T-helper 17 cell (primary cell): ENCODE measurements at places on chromosomes 16 and 17. TPM values are rescaled to one million over a fixed set of nuclear protein-coding genes. Genes with fewer than 3 reads are reported as not detected.

- no peak for DNase-seq
- peak overlapping the region; percentile 36 for H3K4me3 ChIP-seq
- peak overlapping the region; percentile 63 for H3K27ac ChIP-seq
- H3K4me1 ChIP-seq, result peaks cover 43% of the 10 kb centered on the region
These were observed 136.7 kb downstream of the SNX11 start for GRCh38 chr17:48244121-48244711.

DNA sequence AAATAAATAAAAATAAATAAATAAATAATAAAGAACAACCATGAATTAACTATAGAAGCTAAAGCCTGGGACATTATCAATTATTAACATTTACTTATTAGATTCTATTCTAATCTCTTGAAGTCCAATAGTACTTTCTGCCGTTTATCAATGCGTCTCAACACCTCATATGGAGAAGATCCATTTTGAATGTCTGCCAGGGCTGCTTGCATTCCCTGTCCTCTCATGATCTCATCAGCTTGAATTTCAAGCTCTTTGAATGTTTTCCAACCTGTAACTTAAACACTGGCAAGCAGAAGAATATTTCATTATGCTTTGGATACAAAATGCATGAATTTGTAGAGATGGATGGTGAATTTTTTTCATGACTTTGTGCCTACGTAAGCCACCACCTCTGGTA lies 191.9 kb upstream of the ANKFN1 start:
- no peaks in the 10 kb centered on the region for H3K4me1 ChIP-seq
- peaks cover 24% of the 10 kb centered on the region for H3K27me3 ChIP-seq
- DNase-seq, result no peak
- peak overlapping the region; percentile 49 for H3K4me3 ChIP-seq
- no peaks in the 10 kb centered on the region for H3K36me3 ChIP-seq

WDR59 gene
- 112 TPM for total RNA-seq

- H3K27ac ChIP-seq, result no peak overlapping the region
- DNase-seq, result no peak
- no peaks in the 10 kb centered on the region for H3K27me3 ChIP-seq
These were observed 89.8 kb downstream of the CYB561 start for GRCh38 chr17:63356337-63356757.

GRCh38 chr16:1273816-1274215 lies 17.9 kb downstream of the TPSD1 start:
- no peak for DNase-seq
- peaks cover 3% of the 10 kb centered on the region for H3K36me3 ChIP-seq
- H3K27ac ChIP-seq, result no peak overlapping the region
- H3K4me1 ChIP-seq, result peaks cover 3% of the 10 kb centered on the region
- no peak overlapping the region for H3K4me3 ChIP-seq
- H3K27me3 ChIP-seq, result peaks cover 35% of the 10 kb centered on the region

DNA sequence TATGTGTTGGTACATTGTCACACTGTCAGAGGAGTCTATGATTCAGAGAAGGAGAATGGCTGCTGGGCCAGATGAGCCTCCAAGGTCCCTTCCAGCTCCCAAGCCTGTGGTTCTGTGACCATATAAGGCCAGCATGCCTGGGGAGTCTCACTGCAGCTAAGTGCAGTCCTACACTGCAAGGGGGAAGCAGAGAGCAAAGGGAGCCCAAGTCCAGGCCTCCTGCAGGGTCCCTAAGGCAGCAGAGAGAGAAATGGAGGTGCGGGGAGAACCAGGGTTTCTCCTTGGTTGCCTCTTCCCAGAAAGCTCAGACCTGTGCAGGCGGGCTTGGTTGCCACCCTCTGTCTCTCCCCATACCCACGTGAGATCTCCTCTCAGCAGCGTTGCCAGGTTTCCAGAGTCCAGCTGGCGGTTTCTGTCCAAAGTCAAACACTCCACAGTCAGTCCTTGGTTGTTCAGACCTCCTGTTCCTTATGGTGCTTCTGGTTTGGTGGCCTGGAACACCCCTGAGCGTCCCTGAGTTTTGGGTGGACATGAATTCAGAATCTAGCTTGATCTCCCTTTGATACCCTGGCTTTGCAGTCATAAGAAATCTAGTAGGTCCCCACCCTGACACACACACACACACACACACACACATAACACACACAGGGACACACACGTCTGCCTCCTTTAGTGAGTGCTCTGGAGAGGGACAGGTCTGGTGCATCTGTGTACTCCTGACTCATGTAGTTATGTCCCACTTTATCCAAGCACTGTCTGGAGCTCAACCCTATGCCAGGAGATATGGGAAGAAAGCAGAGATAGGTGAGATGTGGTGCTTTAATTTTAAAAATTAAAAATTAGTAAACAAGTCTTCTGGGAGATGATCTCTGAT lies 78.8 kb downstream of the GNAO1 start:
- no peaks in the 10 kb centered on the region for H3K27me3 ChIP-seq
- H3K4me1 ChIP-seq, result peaks cover 10% of the 10 kb centered on the region
- no peak overlapping the region for H3K4me3 ChIP-seq
- H3K36me3 ChIP-seq, result no peaks in the 10 kb centered on the region

GRCh38 chr17:45046537-45047125 lies 4.8 kb downstream of the DCAKD start:
- no peak overlapping the region for H3K4me3 ChIP-seq
- peaks cover 23% of the 10 kb centered on the region for H3K4me1 ChIP-seq
- DNase-seq, result no peak
- no peaks in the 10 kb centered on the region for H3K27me3 ChIP-seq

- no peak overlapping the region for H3K27ac ChIP-seq
- H3K36me3 ChIP-seq, result no peaks in the 10 kb centered on the region
- H3K4me3 ChIP-seq, result no peak overlapping the region
- no peaks in the 10 kb centered on the region for H3K4me1 ChIP-seq
- H3K27me3 ChIP-seq, result peaks cover 7% of the 10 kb centered on the region
These were observed 71.3 kb downstream of the RTN4RL1 start for GRCh38 chr17:1953831-1954230.

- no peak for DNase-seq
- peaks cover 6% of the 10 kb centered on the region for H3K27me3 ChIP-seq
- no peak overlapping the region for H3K4me3 ChIP-seq
- no peak overlapping the region for H3K27ac ChIP-seq
- H3K36me3 ChIP-seq, result no peaks in the 10 kb centered on the region
- peaks cover 4% of the 10 kb centered on the region for H3K4me1 ChIP-seq
These were observed 39.9 kb downstream of the OTOA start for GRCh38 chr16:21703589-21704174.

- peaks cover 20% of the 10 kb centered on the region for H3K27me3 ChIP-seq
- no peak overlapping the region for H3K27ac ChIP-seq
- H3K4me3 ChIP-seq, result peak overlapping the region; percentile 19
These were observed 59.8 kb upstream of the FBXO47 start for GRCh38 chr17:39026980-39027451.

- no peaks in the 10 kb centered on the region for H3K27me3 ChIP-seq
- H3K4me3 ChIP-seq, result no peak overlapping the region
- H3K4me1 ChIP-seq, result no peaks in the 10 kb centered on the region
- peak overlapping the region; percentile 53 for H3K27ac ChIP-seq
- H3K36me3 ChIP-seq, result no peaks in the 10 kb centered on the region
These were observed 17.4 kb upstream of the MPRIP start for GRCh38 chr17:17024778-17025300.

GRCh38 chr17:7476494-7476893 lies 2.9 kb downstream of the ZBTB4 start:
- no peak for DNase-seq
- H3K4me1 ChIP-seq, result peaks cover 41% of the 10 kb centered on the region
- H3K27ac ChIP-seq, result no peak overlapping the region
- no peaks in the 10 kb centered on the region for H3K27me3 ChIP-seq
- peaks cover 2% of the 10 kb centered on the region for H3K36me3 ChIP-seq

DNA sequence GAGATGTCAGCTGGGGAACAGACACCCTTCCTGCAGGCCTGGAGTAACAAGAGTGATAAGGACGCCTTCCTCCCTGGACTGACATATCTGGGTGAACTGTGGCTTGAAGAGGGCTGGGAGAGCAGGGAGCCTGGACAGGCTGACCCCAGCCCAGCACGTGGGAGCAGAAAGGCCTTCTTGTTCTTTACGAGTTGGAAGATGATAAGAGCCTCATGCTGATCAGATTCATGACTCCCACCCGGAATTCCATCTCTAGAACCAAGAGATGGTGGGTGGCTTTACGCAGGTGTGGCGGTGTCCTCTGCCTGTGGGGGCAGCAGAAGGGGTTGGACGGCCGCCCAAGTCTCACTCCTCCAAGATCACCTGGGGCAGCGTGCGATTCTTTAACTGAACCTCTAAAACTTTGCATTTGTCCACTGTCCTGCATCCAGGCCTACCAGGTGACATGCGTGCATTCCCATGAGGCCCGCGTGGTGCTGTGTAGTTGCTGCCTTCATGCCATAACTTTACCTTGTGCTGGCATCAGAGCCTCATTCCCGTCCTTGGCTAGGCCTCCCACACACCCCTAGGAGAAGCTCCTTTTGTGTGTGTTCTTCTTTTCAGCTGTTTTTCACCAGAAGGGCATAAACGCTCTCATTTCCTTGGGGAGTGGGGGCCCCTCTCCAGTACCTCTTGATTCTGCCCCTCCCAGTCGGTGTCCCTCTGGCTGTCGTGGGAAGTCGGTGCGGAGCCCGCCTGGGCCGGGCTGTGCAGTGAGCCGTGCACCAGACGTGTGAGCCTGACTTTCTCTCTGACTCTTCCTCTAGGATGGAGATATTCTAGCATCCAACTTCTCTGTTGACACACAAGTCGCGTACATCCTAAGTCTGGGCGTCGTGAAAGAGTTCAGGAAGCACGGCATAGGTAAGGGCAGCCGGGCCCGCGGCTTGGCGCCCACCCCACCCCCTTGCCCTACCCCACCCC lies 13.3 kb downstream of the C16orf90 start:
- no peak for DNase-seq
- no peak overlapping the region for H3K27ac ChIP-seq
- peaks cover 2% of the 10 kb centered on the region for H3K4me1 ChIP-seq
- no peak overlapping the region for H3K4me3 ChIP-seq
- peaks cover 11% of the 10 kb centered on the region for H3K36me3 ChIP-seq

LGALS9B gene
- total RNA-seq, result not detected

DNA sequence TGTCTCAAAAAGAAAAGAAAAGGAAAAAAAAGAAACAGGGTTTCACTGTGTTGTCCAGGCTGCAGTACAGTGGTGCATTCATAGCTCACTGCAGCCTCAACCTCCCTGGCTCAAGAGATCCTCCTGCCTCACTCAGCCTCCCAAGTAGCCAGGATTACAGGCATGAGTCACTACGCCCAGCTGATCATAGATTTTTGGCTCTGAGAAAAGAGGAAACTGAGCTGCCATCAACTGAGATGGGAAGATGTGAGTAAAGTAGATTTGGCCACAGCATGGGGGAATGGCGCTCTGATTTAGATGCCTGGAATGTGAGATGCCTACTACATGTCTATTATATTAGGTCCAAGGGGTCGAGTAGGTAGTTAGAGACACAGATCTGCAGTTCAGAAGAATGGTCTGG lies 5.9 kb upstream of the NAGS start:
- no peak for DNase-seq
- peaks cover 16% of the 10 kb centered on the region for H3K27me3 ChIP-seq
- H3K36me3 ChIP-seq, result no peaks in the 10 kb centered on the region

GRCh38 chr16:84535851-84536250 lies 31.4 kb upstream of the MEAK7 start:
- H3K27ac ChIP-seq, result no peak overlapping the region
- H3K36me3 ChIP-seq, result peaks cover 5% of the 10 kb centered on the region
- DNase-seq, result no peak

DNA sequence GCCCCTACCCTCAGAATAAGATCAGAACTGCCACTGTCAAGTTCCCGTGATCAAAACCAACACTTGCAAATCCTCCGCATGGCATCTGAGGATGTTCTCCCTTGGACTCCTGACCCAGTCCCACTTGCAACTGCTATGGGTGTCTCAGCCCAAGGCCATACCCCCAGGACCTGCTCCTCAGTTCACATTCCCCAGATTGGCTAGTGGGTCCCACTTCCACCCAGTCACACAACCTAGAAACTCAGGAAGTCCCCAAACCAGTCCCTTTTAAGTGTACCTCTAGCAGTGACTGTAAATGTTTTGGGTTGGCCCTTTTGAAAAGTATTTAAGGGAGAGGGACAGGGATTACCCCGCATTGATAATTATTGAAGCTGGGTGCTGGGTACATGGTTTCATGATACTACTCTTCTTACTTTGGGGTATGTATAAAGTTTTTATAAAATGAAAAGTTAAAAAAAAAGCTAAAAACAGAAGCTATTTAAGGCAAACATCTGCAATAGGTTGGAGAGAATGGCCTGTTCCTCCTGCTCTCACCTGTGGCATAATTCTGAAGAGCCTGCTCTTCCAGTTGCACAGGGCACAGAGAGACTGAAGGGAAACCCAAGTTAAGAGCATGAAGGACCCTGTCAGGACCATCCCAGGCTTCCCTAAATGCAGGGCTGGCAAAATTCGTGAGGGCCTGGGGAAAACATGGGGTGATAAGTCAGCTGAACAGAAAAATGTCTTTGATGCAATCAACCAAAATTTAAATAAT lies 42.5 kb downstream of the ERN1 start:
- DNase-seq, result no peak
- peaks cover 5% of the 10 kb centered on the region for H3K36me3 ChIP-seq
- H3K27ac ChIP-seq, result no peak overlapping the region
- H3K27me3 ChIP-seq, result no peaks in the 10 kb centered on the region

GRCh38 chr17:50214976-50215760 lies 13.7 kb upstream of the COL1A1 start:
- DNase-seq, result no peak
- H3K27ac ChIP-seq, result no peak overlapping the region
- H3K4me1 ChIP-seq, result no peaks in the 10 kb centered on the region
- H3K27me3 ChIP-seq, result peaks cover 45% of the 10 kb centered on the region
- no peak overlapping the region for H3K4me3 ChIP-seq

- DNase-seq, result no peak
- peaks cover 18% of the 10 kb centered on the region for H3K27me3 ChIP-seq
- H3K27ac ChIP-seq, result no peak overlapping the region
- H3K4me1 ChIP-seq, result no peaks in the 10 kb centered on the region
- H3K4me3 ChIP-seq, result no peak overlapping the region
These were observed 167.9 kb upstream of the ZFHX3 start for GRCh38 chr16:73215678-73216377.

CD2BP2 gene
- total RNA-seq, result 35.5 TPM

ABI3 gene
- total RNA-seq, result 10.5 TPM

DNA sequence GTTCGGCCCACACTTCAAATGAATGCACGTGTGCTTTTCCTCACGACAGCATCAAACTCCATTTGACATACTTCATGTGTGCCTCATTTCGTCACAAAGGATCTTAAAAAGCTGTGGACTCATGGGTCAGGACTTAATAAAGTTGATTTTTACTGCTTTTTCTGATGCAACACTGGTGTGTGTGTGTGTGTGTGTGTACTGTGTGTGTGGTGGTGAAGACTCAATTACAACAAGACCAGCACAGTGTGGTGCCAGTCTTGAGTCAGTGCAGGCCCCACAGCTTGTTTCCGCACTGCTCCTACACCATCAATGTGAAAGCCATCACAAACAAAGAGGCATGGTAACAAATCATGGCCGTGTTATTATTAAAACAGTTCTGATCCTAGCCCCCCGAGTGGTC lies 17.7 kb downstream of the CDIP1 start:
- no peaks in the 10 kb centered on the region for H3K36me3 ChIP-seq
- H3K4me3 ChIP-seq, result no peak overlapping the region
- no peak overlapping the region for H3K27ac ChIP-seq
- H3K27me3 ChIP-seq, result no peaks in the 10 kb centered on the region

CLEC19A gene
- not detected for total RNA-seq

- H3K27me3 ChIP-seq, result peaks cover 18% of the 10 kb centered on the region
- H3K27ac ChIP-seq, result no peak overlapping the region
- no peak overlapping the region for H3K4me3 ChIP-seq
- no peaks in the 10 kb centered on the region for H3K4me1 ChIP-seq
- H3K36me3 ChIP-seq, result no peaks in the 10 kb centered on the region
These were observed 27.9 kb upstream of the EFCAB13 start for GRCh38 chr17:47295874-47296255.

HP gene
- total RNA-seq, result not detected

SLFN5 gene
- 109 TPM for total RNA-seq

MYH10 gene
- 0.42 TPM for total RNA-seq

TRAPPC2L gene
- 33.5 TPM for total RNA-seq

FOXN1 gene
- not detected for total RNA-seq
